A549 treated with CORT108297 at 1 μM for 4 hours (cell line): ENCODE measurements at places on chromosomes 1 and 21. TPM values are rescaled to one million over a fixed set of nuclear protein-coding genes. Genes with fewer than 3 reads are reported as not detected.

The CCDC28B gene
- 1.8 to 2.6 TPM (median 2.4 TPM) in 5 replicates for total RNA-seq

The TCP10L gene
- 0.23 to 0.96 TPM (median 0.65 TPM) in 5 replicates for total RNA-seq

The GBP3 gene
- total RNA-seq = 1.1 to 1.6 TPM (median 1.5 TPM) in 5 replicates

The EFNA4 gene
- total RNA-seq = 7.4 to 9.9 TPM (median 8.7 TPM) in 5 replicates

The SLAMF8 gene
- 0.03 TPM in 1 of 5 replicates, not detected in the others for total RNA-seq

The TCHH gene
- 0.20 to 0.26 TPM (median 0.24 TPM) in 5 replicates for total RNA-seq
